GM12892 (cell line): ENCODE measurements at places on chromosomes 5 and 9.
A peak's percentile ranks its signal among the peaks of the same experiment; 100 is the strongest.

GRCh38 chr9:134386951-134387831 lies 60.9 kb downstream of the RXRA start:
- DNase-seq = no peak

DNA sequence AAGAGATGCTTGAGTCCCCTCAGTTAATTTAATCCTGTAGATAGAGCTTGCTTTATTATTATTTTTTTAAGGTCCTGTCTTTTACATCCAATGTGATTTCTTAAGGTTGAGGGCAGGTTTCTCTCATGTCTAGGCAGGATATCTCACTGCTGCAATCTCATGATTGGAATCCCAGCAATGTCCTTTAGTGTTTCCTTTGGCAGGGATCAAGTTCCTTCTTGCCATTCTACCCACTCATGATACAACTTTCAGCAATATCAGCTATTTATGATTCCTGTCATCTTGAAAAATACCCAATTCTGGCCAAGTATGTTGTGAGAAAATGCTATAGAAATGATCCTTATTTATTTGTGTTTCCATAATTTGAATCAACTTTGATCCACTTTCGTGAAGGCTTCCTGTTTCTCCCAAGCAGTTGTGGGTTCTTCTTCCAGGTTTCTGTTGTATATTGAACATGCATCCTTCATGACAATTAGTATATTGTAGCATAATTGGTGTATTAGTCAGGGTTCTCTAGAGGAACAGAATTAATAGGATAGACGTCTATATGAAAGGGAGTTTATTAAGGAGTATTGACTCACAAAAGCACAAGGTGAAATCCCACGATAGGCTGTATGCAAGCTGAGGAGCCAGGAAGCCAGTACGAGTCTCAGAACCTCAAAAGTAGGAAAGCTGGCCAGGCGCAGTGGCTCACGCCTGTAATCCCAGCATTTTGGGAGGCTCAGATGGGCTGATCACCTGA lies 18.4 kb upstream of the VPS13A start:
- no peak for DNase-seq

DNA sequence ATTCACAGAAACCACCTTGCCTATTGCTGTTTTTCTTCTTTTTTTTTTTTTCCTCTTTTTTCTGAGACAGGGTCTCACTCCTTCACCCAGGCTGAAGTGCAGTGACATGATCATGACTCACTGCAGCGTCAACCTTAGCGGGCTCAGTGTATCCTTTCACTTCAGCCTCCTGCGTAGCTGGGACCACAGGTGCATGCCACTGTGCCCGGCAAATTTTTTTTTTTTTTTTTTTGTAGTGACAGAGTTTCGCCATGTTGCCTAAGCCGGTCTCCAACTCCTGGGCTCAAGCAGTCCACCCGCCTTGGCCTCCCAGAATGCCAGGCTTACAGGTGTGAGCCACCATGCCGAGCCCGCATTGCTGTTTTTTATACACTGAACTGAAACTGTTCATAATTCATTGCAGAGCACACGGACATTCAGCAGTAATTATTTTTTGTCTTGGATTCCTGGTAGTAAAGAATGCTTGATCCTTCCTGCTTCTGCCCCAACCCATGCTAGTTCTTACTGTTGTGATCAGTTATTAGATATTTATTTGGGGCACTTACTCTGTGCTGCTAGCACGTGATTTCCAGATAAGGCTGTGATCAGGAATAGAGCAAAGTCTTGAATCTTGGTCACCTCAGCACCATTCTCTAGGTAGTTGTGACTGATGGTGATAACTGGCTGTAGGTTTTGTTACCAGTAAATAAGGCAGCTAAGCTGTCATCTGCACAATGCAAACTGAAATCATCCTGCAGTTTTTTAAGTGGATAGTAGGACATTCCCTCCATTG lies 14.0 kb downstream of the MAP3K1 start:
- no peak for DNase-seq

GRCh38 chr9:114497236-114497635 lies 8.0 kb downstream of the WHRN start:
- no peak for DNase-seq

DNA sequence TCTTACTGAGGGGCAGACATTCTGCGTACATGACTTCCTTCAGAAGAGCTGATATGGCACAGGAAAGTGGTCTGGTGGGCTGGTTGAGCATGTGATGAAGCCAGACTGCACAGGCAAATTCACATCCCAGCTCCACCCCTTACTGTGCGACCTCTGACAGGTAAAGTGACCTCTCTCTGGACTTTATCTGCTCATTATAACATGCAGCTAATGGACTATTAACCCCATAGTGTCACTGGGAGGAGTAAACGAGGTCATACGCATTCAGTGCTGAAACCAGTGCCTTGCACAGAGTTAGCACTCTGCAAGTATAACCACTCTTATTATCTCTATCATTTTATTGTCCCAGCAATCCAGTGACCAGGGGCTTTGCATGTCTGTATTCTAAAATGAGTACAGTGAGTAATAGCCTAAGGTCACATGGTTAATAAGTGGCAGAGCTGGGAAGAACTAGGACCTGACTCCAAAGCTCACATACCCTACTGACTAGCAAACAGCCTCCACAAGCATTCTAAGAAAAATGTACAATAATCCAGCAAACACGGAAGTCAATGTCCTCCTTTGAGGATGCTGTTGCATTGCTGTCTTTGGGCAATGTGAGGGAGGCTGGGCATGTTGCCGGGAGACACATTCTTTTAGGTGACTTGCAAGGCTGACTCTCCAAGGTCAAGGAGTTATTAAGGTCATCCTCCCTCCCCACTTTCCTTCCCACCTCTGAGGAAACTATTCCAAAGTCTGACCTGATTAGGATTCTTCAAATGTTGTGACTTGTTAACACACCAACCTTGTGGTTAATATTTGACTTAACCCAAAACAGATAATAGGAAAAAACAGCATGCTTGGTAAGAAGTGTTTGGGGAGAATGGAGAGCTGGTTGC lies 19.0 kb downstream of the GLRX start:
- no peak for DNase-seq

DNA sequence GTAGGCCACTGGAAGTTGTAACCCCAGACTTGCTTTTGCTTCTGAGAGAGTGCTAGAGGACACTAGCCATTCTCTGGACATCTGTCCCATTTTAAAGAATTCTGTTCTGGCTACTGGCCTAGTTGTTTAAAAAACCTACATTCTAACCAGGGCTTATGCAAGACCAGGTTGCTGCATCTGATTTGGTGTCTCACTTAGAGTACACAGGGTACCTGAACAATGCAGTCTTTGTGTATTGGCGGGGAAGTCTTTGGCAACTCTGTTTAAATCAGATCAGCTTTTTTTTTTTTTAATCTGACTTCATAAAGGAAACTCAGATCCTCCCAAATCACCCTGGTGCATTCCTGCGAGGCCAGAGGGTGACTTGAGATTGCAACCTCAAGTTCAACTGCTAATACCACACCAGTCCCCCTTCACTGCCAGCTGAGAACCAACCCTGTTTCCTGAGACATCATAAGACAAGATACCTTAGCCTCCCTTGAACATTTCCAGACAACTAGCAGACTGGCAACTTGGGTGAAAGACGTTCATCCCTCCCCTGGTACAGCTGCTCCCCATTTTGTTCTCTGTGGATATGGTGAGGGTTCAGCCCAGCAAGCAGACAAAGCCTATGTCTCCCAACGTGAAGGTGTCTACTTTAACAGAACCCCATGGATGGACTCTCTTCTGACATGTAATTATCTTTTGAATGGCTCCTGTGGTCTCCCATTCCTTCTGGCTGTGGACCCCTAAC lies 27.0 kb downstream of the SKP1 start:
- DNase-seq = no peak

GRCh38 chr9:98848450-98849149 lies 41.1 kb downstream of the GALNT12 start:
- DNase-seq = peak; percentile 58

- DNase-seq = no peak
These were observed 223.7 kb downstream of the PAPPA start for GRCh38 chr9:116377179-116377798.

DNA sequence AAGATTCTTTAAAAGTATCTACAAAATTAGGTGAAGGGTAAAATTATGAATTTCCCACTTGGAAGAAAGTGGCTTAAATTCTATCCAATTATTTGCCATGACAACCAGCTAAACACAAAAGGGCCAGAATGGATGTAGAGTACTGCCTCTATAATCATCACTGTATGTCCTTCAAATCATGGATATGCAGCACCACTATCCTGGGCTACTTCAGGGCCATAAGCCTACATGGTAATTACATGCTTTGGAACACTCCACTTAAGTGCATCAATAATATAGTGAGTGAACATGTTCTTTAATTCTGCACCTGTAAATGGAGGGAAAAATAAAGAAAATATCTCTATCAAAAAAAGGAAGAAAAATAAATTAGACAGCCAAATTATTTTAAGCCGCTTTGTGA lies 575.2 kb downstream of the ISL1 start:
- DNase-seq = no peak

GRCh38 chr5:117088176-117088575 lies 513.6 kb upstream of the SEMA6A start:
- no peak for DNase-seq
